ENCODE measurements at places on chromosomes 13 and 19. TPM values are rescaled to one million over a fixed set of nuclear protein-coding genes. Genes with fewer than 3 reads are reported as not detected.

Gene C13orf42
- total RNA-seq = not detected

Gene TTC9B
- not detected for total RNA-seq

Gene ZNF415
- 12.7 TPM for total RNA-seq

Gene ONECUT3
- total RNA-seq = not detected

Gene VAV1
- not detected for total RNA-seq

Gene JSRP1
- total RNA-seq = not detected

Gene PDE4A
- total RNA-seq = 2.4 TPM

Gene ZNF101
- total RNA-seq = 5.4 TPM

Gene OR7C1
- total RNA-seq = not detected

Gene ANGPTL4
- total RNA-seq = 1.7 TPM

Gene HNRNPM
- 53.4 TPM for total RNA-seq

Gene SMIM24
- total RNA-seq = not detected

Gene SLC7A1
- total RNA-seq = 8.5 TPM

Gene GPR12
- not detected for total RNA-seq

Gene SLC5A5
- total RNA-seq = not detected

Gene BCL2L12
- 4.0 TPM for total RNA-seq

Gene CHST8
- total RNA-seq = not detected

Measured in aortic smooth muscle cell (primary cell).